Foreskin keratinocyte (primary cell): ENCODE measurements at places on chromosomes 3 and 15.

- DNase-seq, result no peak
Measured at GRCh38 chr3:7962301-7962700, 539.3 kb upstream of the LMCD1 start.

DNA sequence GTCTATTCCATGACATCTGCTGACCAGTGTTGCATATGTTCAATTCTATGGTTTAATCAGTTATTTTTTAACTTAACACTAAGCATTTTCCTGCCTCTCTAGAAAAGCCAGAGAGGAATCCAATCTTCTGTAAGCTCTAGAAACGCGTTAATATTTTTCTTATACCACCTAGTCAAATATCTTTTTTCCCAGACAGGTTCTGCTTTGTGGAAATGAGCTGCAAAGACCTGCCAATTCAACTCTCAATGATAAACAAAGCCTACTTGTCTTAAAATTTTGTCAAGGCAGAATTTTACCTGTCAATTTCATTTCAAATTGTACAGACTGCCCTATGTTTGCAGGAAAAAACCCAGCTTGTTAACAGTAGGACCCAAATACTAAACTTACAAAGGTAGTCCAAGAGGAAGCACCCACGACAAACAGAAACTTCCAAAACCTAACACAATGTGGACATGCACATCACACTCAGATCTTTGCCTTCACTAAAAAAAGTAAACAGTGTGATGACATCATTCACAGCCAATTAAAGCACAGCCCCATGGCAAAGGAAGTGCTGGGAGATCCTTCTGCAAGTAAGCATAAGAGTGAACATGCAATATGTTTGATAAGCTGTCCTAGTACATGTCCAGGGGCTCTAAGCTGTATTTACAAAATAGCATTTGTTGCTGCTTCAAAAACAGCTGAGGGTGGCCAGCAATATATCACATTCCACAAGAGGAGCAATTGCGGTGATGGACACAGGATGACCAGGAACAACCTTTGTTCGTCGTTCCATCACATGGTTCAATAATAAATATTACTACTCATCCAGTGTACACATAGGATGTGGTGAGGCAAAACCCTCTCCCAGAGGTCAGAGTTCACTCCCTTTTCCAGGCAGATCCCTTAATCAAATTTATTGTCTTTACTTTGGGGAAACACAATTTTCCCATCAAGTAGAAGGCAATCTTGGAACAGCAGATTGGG lies 139.4 kb upstream of the TSC22D2 start:
- no peak for DNase-seq

- no peak for DNase-seq
Measured at GRCh38 chr3:46882377-46883053, 5.0 kb downstream of the PTH1R start.

DNA sequence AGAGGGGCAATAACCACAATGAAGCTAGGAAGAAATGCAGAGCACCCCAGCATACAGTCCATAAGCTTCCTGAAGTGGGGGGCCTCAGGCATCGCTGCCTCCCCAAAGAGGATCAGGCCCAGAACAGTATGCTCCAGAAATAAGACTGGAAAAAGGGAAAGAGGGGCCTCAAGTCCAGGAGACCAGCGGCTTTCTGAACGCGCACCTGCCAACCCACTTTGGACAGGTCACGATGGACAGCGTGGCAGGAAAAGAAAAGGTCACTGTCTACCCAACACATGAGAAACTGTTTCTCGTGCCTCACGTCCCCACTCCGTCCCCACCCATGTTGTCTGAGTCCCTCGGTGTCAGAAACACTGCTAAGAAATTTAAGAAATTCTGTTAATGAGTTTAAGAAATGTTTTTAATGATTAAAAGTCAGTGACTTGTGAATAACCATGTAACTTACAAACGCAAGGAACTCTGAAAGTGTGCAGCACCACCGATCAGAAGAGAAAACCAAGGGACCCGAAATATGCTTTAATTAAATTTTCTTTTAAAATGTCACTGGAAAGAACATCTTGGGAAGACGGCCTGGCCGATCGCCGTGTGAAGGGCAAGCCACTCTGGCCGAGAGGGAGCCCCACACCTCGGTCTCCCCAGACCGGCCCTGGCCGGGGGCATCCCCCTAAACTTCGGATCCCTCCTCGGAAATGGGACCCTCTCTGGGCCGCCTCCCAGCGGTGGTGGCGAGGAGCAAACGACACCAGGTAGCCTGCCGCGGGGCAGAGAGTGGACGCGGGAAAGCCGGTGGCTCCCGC lies 1.7 kb upstream of the PPARG start:
- DNase-seq, result no peak

DNA sequence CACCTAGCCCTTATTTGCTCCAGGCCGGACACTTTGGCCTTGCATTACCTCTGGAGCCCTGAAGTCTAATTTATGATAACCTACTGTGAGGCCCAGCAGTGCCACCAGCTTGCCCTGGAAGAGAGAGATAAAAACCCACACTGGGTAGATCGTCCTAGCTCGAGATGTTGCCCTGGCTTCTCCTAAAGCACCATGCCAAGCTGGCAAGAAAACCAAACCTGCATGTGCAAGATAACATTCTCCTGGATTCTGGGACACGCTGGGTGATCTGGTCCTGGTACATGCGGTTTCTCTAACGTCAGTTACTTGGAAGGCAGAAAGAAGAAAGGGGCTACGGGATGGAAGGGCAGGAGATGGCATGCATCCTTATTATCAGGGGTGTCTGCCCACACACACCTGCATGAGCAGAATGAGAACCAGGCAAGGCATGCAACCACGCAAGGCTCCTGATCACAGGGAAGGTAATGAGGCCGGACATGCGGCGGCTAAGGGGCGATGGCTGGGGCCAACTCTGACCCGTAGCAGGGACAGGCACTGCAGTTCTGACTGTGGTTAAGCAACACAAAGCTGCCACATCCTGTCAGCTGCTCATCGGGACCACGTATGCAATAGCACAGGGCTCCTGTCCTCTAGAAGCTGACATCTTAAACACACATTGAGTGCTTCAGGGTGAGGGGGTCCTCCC lies 73.0 kb downstream of the OXNAD1 start:
- no peak for DNase-seq
